ENCODE measurements at places on chromosomes 3 and 15. TPM values are rescaled to one million over a fixed set of nuclear protein-coding genes. Genes with fewer than 3 reads are reported as not detected.

Gene MAP1A
- total RNA-seq: 9.3 TPM

Gene DCLK3
- total RNA-seq: not detected

DNA sequence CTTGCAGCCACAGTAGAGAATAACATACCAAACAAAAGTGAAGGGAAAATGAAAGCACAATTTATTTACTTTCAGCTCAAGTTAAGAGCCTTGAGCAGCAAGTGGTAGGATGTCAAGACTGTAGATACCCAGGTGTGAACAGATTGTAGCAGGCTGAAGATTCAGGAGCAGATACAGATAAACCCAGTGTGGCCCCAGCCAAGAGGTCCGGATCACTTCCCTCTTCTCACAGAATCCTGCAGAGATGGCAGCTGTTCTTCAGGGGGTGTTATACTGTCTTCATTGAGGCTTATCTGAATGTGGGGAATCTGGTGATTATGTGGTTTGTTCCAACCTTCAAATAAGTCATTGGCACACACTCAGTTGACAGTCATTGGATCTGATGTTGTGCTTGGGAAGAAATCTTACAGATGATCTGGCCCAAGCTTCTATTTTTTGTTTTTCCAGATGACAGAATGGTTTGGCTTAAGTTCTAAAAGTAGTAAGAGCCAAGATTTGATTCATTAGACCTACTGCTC, 2.2 kb downstream of the STARD9 start:
- DNase-seq: no peak

DNA sequence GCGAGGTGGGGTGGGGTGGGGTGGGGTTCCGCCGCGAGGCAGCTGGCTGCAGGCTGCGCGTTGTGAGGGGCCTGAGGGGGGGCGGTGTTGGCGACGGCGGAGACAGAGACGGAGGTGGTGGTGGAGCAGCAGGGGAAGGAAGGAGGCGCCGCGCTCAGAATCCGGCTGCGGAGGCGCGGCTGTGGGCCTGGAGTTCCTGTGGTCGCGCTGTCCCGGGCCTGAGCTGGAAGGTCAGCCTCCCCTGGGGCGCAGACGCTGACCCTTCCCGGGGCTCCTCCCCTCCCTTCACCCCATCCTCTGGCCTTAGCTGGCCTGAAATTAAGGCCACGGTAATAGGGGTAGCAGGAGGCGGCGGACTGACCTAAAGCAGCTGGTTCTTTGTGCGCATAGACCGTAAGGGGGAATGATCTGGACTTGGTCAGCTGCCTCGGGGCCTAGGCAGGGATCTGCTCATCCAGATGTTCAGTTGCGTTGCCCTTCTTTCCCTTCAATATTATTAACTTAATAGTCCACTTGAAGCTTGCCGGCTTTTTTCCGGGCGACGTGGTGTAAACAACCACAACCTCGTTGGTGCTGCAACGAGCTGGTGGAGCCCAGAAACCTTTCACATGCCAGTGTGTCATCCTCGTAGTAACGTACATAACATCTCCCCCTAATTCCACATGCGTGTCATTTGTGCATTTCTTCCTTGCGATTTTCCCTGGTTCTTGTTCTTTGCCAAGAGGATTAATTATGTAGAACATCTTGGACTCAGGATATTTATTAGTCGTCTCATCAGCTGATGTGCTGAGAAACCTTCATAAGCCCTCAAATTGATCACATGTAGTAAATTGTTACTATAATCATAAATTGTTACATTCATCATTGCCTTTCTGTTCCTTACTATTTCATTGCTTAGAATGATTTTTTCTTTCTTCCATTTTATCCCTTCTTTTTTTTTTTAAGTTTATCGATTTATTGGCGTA, 626 bp downstream of the SEC62 start:
- peak; percentile 89 for DNase-seq

Gene GLDN
- 4.0 TPM for total RNA-seq

Gene EIF4E3
- total RNA-seq: 37.1 TPM

DNA sequence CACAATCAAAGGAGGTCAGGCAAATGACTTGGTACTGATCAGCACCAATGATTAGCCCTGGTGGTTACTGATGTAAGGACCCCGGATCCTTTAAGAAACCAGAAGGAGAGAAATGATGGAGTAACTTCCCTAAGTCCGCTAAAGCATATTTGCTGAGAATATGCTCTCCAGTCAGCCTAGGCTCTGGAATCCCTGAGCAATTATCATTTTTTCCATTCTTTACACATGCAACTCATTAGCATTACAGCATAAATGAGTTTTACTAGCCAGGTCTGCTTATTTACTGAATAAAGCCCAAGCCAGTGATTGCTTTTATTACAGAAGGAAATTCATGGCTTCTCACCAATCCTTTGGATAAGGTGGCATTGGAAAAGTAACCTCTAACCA, 139.2 kb upstream of the WNT5A start:
- no peak for DNase-seq

Gene CCDC71
- total RNA-seq: 27.6 TPM

GRCh38 chr3:31841515-31841914, 139.5 kb downstream of the OSBPL10 start:
- no peak for DNase-seq

Gene RTP4
- total RNA-seq: 8.4 TPM

DNA sequence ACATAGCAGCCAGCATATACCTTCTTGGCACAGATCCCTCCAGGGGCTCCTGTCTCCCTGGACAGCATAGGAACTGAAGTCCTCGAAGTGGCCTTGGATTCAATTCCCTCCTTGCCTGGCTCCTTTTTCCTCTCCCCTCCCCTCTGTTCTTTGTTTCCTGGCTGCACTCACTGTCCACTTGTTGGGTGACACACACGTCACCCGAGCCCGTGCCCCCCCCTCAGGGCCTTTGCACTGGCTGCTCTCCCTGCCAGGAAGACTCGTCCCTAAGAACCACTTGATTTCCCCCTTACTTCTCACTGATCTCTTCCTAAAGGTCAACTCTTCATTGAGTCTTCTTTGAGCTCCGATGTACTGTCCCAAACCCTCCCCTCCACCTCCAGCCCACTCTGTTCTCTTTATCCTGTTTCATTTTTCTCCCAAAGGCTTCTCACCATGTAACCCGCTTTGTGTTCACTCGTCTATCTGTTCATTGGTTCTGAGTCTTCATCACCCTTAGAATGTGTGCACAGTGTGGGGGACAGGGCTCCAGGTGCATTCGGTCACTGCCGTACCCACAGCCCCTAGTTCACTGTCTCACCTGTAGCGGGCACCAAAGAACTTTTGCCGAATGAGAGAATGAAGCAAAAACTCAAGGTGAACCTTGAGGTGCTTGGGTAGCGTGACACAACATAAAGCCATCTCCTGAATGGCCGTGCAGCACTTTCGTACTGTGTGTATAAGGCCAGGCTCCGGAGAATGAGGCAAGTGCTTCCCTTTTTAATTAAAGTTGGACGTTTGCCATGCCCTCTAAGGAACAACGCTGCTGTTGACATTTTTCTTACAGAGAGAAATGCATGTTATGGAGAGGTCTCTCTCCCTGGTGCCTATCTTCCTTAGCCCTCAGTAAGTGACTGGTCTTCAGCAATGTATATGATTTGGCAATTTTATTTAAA, 74.0 kb downstream of the CHRNA7 start:
- no peak for DNase-seq

- DNase-seq: no peak
Measured at GRCh38 chr15:85752491-85752961, 42.2 kb downstream of the KLHL25 start.

DNA sequence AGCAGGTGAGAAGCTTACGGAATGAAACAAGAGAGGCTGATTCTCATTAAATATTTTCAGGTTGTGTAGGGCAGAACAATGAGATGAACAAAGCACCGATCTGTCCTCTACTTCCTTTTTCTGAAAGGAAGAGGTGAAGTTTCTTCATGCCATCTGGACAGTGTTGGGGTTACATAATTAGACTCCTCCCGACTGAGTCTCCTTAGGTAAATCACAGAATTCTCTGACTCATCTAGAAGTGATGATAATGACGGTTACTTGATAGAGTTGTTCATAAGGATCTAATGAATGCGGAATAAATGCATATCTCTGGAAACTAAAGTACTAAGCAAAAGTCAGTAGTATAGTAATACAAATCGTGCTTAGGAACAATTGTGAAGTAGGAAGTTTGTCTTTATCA, 21.2 kb downstream of the CRTC3 start:
- DNase-seq: no peak

DNA sequence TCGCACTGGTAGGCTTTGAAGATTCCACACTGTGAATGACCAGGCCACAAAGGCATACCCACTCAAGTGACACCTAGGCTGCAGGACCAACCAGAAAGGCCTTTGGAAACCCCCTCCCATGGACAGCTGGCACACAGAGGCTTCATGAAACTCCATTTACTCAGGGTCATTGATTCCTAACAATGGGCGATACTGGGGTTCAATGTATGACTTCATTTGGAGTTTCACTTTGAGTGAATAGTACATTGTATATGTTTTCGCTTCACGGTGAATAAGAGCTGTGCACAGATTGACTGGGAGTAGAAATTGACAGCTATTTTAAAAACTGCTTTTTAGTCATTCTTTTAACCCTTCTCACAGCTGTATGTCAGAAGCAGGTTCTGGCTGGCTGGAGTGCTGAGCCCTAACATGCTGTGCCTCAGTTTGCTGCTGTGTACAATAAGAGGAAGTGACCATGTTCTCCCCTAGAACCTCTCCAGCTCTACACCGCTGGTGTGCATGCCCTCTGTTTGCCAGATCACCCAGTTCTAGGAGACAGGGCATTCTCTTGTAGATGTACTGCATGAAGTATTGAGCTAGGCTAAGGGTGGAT, 15.4 kb upstream of the CX3CR1 start:
- DNase-seq: no peak
